ENCODE measurements at places on chromosomes 7 and 10.

- no peak for DNase-seq
Measured at GRCh38 chr10:1022413-1022812, 3.2 kb downstream of the IDI2 start.

DNA sequence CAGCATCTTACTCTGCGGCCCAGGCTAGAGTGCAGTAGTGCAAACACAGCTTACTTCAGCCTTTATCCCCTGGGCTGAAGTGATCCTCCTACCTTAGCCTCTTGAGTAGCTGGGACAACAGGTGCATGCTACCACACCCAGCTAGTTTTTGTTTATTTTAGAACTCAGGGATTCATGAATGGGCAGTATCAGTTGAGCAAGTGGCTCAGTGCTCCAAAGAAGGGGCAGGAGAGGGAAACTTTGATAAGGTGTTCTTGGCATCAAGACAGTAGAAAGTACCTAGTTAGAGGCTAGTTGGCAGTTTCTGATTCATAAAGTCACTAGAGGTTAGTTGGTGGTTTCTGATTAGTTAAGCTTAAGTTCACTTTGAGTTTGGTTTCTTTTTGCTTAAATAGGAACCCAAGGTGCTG is 18.4 kb downstream of the TRIM24 start:
- no peak for DNase-seq

DNA sequence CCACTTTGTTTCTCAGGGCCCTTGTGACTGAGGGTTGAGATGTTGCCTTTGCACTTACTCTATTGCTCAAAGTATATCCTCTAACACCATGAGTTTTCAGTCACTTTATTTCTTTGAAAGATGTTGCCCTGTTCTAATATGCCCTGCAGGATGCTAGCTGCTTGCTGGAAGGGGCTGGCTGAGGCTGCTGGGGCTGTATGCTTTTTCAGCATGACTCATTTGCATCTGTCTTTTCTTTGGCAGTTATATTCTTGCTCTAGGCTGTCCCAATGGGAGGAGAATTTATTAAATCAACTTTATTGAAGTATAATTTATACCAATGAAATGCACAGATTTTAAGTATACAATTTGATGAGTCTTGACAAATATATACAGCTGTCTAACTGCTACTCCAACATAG is 157.7 kb downstream of the PLPP4 start:
- no peak for DNase-seq

DNA sequence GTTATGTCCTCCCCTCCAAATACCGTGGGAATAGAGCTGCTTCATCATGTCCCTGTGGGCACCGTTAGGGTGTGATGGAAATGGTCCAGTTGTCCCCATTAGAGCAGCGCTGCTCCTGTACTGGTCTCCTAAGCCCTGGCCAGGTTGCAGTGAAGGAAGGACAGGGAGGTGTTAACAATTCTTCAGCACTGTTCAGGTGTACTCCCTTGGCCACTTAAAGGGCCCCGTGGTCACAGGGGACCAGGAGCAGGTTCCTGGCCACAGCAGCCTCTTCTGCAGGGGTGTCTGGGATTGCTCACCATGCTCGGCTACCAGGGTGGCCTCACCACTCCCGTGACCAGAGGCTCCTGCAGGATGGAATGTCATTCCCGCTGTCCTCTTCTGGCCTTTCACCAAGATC is 65.8 kb downstream of the MINDY4 start:
- no peak for DNase-seq

- DNase-seq = no peak
Measured at GRCh38 chr10:133249975-133250754, 12.5 kb downstream of the VENTX start.

DNA sequence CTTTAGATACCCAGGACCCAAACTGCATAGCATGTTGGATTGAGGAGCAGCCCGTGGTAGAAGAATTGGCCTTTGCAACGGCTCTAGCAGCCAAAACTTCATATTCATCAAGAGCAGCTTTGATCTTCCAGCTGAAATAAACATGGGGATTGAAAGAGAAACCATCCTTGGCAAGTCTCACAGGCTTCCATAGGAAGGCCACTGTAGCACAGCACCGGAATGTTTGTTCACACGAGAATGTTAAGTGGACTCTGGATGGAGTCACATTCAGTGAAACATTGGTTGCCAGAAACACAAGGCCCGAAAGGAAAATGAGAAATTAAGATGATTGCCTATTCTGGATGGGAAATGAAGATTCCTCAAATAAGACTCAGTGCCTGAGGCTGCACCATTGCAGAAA is 97.4 kb downstream of the RAB18 start:
- DNase-seq = no peak

DNA sequence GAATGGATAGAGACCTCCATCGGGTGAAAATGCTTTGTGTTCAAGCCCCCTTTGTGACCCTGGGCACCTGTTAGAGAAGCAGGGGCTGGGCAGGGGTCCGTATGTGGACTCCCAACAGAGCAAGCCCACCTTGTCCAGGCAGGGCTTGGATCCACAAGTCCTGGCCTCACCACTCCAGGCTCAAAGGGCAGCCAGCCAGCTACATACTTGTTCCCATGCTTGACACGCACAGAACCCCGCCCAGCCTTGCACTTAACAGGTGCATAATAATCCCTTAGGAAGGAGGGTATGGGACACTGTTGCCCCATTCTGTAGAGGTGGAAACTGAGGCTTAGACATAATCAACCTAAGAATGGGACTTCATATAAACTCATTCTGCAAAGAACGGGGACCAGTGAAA is 160.6 kb downstream of the PRKAG2 start:
- DNase-seq = no peak

GRCh38 chr7:157652954-157653826 is 316.4 kb downstream of the DNAJB6 start:
- no peak for DNase-seq

DNA sequence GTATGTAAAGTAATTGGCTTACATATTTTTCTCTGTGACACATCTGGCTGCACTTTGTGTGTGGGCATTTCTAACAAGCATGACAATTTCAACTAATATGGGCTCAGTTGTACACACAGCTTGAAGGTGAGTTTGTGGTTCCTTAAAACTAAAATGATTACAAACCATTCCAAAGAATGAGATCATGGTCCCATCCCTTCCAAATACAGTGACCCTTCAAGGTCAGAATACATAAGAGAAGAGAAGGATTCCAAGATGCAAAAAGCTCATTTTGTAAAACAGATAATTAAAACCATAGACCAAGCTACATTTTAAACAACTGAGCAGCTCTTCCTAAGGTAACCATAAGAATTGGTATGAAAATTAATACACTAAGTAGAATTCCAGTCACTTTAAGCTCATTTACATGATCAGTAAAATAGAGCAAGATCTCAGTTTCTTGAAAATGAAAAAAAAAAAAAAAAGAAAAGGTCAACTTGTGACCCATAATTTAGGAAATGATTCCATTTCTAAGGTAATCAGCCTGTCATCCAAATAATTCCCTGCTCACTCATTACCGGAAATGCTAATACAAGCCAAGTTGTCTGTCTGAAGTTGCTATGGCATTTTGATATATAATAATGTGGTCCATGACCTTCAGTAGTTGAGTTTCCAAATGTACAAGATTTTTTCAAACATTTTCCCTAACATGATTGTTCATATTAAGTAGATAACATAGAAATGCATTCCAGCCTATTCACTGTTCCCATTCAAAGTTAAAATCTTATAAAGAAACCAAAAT is 688.5 kb downstream of the PARD3 start:
- DNase-seq = no peak

- DNase-seq = no peak
Measured at GRCh38 chr7:36082216-36082615, 70.8 kb upstream of the EEPD1 start.

- DNase-seq = no peak
Measured at GRCh38 chr7:139328375-139328774, 12.8 kb upstream of the FMC1 start.

DNA sequence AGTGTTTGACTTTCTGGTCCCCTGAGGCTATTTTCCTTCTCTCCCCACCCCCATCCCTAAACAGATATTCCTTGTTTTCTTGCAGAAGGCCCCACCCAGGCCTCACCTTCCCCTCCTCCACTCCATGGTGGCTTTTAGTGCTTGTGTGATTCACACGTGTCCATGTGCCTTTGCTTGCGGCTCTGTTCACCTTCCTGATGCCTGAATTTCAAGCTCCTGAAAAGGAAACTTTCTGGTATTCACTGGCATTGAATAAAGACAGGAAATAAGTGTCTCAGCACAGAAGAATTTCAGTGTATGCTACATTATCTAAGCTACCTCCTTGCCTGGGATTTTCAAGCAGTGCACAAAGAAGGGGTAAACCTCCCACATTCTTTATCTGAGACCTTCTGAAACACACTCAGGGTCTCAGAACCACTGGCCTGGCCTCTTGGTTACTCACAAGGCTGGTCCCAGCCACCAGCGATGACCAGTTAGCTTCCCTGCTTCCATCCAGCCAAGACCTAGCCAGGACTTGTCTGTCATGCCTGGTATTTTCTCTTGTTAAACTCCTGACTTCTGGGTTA is 17.2 kb upstream of the UBE2H start:
- no peak for DNase-seq

- no peak for DNase-seq
Measured at GRCh38 chr7:155284496-155285274, 13.0 kb upstream of the INSIG1 start.

- no peak for DNase-seq
Measured at GRCh38 chr7:149717481-149717880, 55.9 kb downstream of the ZNF467 start.

- no peak for DNase-seq
Measured at GRCh38 chr7:159042103-159042502, 102.6 kb downstream of the VIPR2 start.

GRCh38 chr10:110901954-110902819 is 16.8 kb downstream of the BBIP1 start:
- peak; percentile 42 for DNase-seq

DNA sequence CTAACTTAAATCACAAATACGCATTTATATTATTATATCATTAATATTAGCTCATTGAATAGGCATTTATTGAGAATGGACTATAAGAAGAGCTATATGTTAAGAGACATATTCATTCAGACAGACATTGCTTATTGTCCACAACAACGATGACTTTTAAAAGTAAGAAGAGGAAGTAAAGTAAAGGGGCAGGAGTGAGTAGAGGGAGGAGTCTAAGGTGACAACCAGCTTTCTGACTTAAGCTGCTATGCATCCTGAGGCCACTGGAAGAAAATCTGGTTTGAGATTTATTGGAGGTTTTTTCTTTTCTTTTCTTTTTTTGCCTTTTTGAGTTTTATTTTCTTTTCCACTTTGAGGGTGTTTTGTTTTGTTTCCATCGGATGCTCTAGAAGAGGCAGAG is 723.5 kb downstream of the GRM8 start:
- DNase-seq = no peak

DNA sequence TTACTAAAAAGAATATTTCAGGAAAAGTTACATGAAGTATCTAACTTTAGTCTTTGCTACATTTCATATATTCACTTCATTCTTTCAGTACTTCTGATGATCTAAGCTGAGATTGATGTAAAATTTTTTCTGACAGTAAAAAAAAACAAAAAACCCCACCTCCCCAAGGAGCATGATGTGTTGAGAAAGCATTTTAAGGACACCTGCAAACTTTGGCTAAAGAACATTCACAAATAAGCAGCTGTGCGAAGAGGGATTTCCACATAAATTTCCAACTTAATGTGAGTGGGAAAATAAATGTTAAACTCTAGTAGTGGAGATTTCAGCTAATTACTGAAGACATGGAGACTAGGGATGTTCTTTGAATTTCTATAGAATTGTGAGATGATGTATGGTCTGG is 35.5 kb downstream of the DLD start:
- no peak for DNase-seq

- no peak for DNase-seq
Measured at GRCh38 chr7:139655305-139655704, 122.5 kb downstream of the HIPK2 start.

DNA sequence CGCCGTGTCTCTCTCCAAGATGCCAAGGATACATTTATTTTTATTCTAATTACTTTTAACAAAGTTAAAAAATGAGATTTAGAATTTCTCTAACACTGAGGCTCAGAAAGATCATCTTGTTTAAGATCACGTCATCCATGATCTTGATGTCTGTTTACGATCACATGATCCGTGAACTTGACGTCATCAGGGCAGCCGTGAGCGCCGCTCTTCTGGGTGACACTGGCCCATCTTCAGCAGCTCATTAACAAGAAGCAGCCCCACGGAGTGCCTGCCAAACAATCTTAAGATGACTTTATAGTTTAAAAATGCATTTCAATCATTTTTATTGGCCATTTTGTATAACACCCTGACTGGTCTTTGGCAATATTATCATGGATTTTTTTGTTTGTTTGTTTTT is 291.1 kb upstream of the PRKCQ start:
- DNase-seq = no peak

- no peak for DNase-seq
Measured at GRCh38 chr10:3624367-3624766, 160.6 kb downstream of the KLF6 start.

DNA sequence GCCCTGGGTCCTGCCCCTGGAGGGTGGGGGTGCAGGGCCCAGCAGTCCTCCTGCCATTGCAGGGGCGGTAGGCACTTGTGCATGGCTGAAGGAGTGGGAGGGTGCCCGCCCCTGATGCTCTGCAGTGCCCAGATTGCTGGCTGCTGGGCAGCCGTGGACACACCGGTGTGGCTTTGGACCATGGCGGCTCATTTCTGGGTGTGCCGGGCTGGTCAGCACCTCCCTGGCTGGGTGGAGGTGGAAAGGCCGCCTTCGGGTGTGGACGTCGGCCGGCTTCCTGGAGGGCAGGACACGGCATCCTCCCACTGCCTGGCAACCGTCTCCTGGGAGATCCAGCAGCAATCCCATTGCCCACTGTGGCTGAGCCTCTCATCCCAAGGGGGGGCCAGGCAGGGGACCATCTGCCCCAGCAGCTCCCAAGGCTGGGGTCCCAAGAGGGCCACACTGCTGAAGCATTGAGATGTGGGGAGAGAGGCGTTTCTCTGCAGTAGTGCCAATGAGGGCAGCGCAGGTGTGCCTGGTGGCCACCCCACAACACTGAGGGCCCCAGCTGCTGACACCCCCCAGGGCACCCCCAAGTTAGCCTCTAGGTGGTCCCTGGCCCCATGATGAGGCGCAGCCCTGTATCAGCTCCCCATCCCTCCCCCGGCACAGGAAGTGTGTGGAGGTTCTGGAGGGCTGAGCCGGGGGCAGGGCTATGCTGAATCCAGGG is 12.9 kb downstream of the TTYH3 start:
- no peak for DNase-seq

Data from stimulated activated naive CD8-positive, alpha-beta T cell treated with anti-CD3 and anti-CD28 coated beads, Interleukin-15, Interleukin-2, amounts not matched to agents 100 U/mL and 50 U/mL, for 24 hours (primary cell).